DMS 273 treated with DMSO at 0.1 percent for 48 hours (cell line): ENCODE measurements at places on chromosomes 1 and 21.

GRCh38 chr1:63087966-63088365 lies 234.4 kb upstream of the FOXD3 start:
- no peak for DNase-seq

DNA sequence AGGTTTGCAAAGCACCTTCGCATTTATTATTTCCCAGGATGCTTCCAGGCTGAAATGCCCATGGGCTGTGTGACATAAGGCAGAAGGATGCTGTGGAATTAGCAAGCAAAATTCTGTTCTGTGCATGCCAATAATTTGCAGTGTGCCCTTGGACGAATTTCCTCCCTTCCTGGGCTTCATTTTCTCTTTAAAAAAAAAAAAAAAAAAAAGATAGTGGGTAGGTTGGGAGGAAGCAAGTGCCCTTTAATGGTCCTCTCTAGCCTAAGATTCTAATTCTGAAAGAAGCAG lies 2.5 kb upstream of the ID3 start:
- DNase-seq: no peak

GRCh38 chr1:110963691-110964454 lies at the start of gene LRIF1:
Gene LRIF1, minus strand, starts transcription at chr1:110963922. Its CDS starts 234 bp downstream, at chr1:110963688.
- peak; percentile 91 for DNase-seq

- DNase-seq: no peak
These were observed 21.0 kb upstream of the PARP1 start for GRCh38 chr1:226428791-226429461.

GRCh38 chr21:27132266-27132665 lies 165.4 kb upstream of the ADAMTS5 start:
- DNase-seq: no peak

- DNase-seq: no peak
These were observed 2.4 kb downstream of the SPSB1 start for GRCh38 chr1:9294910-9295636.

DNA sequence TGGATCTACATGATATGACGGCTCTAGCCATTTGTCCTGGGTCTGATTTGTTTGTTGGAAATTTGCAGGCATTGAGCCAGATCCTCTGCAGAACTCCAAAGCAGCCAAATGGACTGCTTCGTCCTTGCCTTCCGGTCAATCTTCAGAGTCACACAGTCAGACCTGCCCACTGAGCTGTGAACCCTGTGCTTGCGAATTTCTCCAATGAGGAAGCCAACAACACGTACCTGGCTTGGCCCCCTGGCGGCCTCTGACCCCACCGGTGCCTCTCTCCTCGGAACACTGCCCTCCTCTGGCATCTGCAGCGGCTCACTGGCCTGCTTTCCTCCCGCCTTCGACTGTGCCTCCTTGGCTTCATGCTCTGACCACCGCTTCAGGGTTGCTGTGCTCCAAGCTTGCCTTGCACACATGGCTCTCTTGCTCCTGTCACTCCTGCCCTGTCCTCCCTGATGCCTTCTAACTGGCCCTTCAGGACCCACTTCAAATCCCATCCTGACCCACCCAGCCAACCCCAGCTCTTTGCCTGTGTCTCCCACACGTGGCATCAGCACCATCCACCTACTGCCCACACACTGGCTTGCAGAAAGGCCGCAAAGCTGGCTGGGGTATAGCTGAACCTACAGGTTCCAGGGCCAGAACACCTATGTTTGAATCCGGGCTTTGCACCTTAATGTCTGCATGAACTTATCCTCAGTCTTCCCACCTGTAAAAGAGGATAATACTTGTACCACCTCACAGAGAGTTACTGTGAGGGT lies 128.2 kb downstream of the KCNN3 start:
- DNase-seq: no peak

GRCh38 chr1:66925944-66926343 lies 1.2 kb downstream of the MIER1 start:
- DNase-seq: peak; percentile 24

GRCh38 chr1:109775398-109775797 lies 11.7 kb upstream of the EPS8L3 start:
- DNase-seq: no peak

GRCh38 chr1:246246430-246246829 lies 260.6 kb downstream of the SMYD3 start:
- no peak for DNase-seq
